ENCODE measurements at places on chromosomes 6 and 20.

- no peak for DNase-seq
Measured at GRCh38 chr20:16744178-16744807, 3.9 kb upstream of the OTOR start.

GRCh38 chr6:85417336-85417735 lies 32.5 kb upstream of the NT5E start:
- DNase-seq: no peak

DNA sequence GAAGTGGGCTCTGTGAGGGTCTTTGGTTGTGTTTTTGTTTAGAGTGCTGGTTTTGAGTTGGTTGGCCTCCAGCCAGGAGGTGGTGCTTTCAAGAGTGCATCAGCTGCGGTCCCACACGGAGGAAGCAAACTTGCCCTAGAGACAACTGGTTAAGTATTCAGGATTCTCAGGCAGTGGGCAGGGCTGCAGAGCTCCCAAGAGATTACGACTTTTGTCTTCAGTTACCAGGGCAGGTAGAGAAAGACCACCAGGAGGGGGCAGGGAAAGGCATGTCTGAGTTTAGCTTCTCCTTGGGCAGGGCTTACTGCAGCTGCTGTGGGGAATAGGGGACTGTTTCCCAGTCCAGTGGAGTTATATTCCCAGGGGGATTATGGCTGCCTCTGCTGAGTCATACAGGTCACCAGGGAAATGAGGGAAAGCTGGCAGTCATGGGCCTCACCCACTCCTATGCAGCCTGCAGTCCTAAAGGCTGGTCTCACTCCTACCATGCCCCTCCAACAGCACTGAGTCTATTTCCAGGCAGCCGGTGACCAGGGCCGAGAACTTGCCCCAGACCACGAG lies 64.3 kb downstream of the TTI1 start:
- no peak for DNase-seq

- no peak for DNase-seq
Measured at GRCh38 chr6:1574890-1575209, 34.9 kb upstream of the FOXC1 start.

- DNase-seq: no peak
Measured at GRCh38 chr6:114240796-114241195, 102.0 kb downstream of the HS3ST5 start.

- no peak for DNase-seq
Measured at GRCh38 chr20:10662661-10663458, 10.9 kb downstream of the JAG1 start.

- no peak for DNase-seq
Measured at GRCh38 chr6:89254569-89254968, 37.4 kb upstream of the GABRR1 start.

GRCh38 chr6:106539936-106540335 lies 89.4 kb downstream of the RTN4IP1 start:
- DNase-seq: no peak

DNA sequence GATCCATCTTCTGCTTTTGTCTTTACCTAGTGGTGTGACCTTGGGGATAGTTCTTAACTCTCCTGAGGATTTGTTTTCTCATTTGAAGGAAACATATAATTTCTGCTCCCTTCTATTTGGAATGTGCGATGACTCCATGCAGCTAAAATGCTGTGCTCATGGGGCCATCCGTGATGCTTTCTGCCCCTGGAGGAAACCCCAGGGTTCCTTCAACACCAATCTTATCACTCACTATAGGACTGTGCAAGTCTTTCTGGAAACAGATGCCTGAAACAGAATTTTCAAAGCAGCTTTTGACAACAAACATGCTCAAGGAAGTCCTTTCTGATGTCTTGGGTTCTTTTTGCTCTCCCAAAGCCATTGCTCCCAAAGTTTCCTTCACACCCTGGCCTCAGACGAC lies 128.8 kb upstream of the GGTLC1 start:
- no peak for DNase-seq

DNA sequence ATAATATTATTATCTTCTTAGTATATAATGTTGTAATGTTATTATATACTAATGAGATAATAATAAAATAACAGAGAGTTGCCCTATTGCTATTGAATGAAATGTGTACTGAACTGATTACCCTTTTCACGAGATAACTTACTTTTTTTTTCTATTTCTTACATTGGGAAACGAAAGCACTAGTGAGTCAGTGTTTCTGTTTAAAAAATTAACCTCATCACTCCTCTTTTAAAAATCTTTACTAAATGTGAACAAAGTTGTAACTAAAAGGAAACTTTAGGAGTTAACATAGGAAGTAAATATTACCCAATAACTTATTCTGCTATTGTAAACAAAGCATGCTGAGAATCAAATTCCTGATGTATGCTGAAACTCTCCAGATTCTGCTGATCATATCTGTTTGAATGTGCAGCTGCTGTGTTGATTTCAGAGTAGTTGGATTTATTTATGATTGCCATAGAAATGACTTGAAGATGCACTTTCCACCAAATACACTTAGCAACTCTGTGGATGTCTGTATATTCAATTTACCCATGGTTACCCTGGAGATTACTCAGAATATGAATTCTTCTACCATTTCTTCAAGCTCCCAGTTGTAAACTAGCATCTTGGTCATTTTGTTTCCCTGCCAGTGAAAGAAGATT lies 523.4 kb downstream of the TENT5A start:
- DNase-seq: no peak

DNA sequence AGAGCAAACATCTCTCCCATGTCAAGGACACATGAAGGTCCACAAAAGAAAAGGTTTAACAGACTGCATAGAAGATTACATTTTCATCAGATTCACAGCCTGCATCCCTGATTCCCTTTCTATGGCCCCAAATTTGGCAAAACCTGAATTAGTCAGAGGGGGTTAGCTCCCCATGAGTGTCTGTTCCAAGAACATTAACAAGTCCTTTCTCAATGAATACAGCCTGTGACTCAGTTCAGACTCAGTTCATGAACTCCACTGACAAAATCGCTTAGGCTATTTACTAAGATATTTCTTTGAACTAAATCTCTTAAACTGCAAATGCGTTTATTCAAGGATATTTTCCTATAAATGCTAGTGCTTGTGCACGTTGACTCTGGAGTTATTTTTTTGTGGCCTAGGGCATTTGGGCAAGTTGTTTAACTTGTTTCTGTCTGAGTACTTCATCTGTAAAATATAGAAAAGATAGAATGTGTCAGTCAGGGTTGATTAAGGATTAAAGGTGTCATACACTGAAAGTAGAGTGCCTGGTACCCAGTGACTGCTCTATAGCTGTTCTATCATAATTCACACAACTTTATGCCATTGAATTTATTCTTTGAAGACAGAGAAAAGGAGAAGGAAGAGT lies 422.6 kb downstream of the HTR1B start:
- no peak for DNase-seq

GRCh38 chr6:35473850-35474130 lies 5.6 kb downstream of the RPL10A start:
- DNase-seq: no peak

GRCh38 chr6:11538052-11538818 lies 686 bp downstream of the TMEM170B start:
- DNase-seq: no peak

DNA sequence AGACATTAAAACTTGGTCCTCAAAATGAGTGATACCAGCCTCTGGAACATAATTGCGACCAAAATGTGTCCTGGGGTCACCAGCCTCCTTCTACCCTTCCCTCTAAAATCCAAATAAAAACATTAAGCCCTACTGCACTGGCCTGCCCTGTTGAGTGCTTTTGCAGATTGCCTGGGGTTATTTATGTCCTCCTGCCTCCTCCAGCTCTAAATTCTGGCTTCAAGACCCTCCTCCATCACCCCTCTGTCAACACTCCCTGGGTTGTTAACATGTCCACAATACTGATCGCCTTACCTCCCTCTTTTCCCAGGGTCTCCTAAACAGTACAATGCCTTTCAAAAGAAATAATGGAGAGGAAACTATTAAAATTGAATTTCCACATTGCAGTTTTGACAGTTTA lies 327.5 kb downstream of the NRN1 start:
- no peak for DNase-seq

GRCh38 chr6:28810659-28811053 lies 113.1 kb downstream of the TRIM27 start:
- DNase-seq: no peak

DNA sequence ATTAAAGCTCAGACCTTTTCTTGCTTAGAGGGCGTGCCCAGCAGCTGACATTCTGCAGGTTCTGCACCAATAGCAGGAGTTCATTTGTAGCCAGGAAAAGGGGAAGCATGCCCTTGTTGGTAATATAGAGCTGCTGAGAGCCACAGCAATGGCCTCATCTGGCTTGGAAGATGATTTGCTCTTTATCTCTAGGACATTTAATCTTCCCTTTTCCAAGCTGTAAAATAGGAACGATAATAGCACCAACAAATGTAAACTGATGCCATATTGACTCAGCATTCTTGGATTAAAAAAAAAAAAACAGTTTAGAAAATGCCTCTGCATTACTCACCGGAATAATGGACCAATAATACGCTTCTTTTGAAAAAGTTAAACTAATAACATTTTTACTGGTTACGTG lies 93.4 kb upstream of the SLC2A12 start:
- no peak for DNase-seq

DNA sequence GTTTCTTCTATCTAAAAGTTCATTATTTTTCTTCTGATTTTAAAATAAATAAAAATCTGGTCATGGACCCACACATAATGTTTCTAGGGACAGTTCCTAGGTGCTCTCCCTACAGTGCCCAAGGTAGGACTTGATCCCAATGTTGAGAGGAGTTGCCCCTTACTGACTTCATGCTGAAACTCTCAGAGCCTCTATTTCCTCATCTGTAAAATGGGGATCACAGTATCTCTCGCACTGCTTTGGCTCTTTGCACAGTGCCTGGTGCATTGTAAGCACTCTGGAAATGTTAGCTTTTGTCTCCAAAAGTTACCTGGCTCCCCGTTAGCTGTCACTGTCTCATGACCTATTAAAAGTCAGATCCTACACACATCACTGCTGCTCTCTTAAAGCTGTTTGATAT lies 205.5 kb downstream of the TSHZ2 start:
- no peak for DNase-seq

DNA sequence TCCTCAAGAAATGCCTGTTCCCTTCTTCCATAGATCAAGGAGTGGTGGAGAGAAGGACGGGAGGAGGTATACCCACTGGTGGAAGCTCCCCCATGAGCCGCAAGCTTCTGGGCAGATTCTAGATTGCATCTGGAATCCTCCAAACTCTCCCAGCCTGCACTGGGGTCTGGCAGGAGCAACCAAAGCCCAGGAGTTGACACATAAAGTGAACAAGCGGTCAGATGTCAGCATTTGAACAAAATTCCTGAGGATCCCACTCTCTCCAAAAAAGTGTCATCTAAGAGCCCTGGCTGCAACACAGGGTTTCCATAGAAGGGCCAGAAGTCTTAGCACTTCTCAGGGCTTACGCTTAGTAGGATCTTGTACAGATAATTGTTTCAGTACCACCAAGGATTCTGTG lies 88.2 kb downstream of the KCNB1 start:
- peak; percentile 64 for DNase-seq

GRCh38 chr6:138638604-138639003 lies 135.0 kb upstream of the CCDC28A start:
- no peak for DNase-seq

DNA sequence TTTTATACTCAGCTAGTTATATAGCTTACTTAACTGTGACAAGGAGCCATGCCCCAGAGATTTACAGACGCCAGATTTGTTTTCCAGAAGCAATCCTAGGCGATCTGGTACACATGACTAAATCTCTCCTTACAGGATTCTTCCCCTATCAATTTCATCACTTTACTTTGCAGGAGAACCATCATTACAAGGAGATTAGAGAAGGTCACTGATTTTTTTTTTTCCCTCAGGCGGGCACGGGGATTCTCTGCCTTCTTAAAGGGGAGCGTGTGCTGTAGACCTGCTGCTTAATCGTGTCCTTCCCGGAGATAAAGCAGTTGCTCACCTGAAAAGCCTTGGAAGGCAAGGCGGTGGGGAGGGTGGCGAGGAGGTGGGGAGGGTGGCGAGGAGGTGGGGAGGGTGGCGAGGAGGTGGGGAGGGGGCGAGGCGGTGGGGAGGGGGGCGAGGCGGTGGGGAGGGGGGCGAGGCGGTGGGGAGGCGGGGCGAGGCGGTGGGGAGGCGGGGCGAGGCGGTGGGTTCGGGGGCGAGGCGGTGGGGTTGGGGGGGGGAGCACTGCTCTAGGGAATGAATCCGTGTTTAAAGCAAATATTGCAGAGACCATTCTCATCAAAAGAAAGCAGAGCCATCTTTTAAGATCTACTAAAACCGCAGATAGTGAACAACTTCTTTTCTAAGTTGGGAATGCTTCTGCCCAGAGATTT lies 14.3 kb upstream of the MRAP2 start:
- DNase-seq: no peak

- no peak for DNase-seq
Measured at GRCh38 chr6:39982720-39983119, 48.5 kb upstream of the MOCS1 start.

DNA sequence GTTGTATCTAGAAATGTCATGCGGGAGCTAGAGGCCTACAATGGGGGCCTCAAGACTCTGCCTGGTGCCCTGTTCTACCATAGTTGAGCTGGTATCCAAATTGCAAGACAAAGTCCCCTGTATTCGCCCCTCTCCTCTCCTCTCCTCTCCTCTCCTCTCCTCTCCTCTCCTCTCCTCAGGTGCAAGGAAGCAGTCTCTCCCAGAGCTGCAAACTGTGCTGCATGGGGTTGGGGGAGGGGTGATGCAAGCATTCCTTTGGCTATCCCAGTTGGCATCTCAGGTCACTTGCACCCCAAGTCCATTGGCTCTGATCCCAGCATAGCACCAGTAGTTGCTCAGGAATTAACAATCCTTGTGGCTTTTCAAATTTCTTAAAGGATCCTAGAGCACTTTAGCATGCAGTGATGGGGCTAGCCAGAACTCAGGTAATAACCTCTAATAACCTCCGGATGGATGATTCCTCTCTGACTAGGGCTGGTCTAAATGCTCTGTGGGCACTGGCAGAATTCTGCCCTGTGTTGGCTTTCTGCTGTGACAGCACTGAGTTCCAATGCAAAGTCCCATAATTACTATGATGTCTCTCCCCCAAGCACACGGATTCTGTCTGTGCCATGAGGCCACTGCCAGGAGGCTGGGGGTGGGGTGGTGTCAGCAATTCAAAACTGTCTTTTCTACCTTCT lies 35.3 kb downstream of the TAF11 start:
- no peak for DNase-seq

- DNase-seq: no peak
Measured at GRCh38 chr6:45640081-45640491, 262.4 kb upstream of the SUPT3H start.

DNA sequence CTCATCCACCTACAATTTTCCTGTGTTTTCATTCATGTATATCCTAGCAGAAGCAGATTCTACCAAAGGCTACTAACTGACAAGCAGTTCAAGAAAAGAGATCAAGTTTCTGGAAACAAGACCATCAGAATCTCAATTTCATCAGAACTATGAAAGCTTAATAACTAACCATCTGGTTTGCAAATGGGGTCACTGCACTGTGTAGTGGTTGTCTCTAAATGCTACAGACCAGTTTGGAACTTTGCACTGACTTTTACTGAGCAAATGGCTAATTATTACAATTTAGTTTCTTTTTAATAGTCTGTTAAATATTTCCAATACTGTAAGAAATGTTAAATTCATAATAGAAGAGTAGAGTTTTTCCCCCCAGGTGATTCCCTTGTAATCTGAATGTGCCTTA lies 64.5 kb downstream of the REPS1 start:
- DNase-seq: no peak

- no peak for DNase-seq
Measured at GRCh38 chr6:15444881-15445280, 199.0 kb downstream of the JARID2 start.
